GM13976 (cell line): ENCODE measurements at places on chromosomes 7 and 10.

DNA sequence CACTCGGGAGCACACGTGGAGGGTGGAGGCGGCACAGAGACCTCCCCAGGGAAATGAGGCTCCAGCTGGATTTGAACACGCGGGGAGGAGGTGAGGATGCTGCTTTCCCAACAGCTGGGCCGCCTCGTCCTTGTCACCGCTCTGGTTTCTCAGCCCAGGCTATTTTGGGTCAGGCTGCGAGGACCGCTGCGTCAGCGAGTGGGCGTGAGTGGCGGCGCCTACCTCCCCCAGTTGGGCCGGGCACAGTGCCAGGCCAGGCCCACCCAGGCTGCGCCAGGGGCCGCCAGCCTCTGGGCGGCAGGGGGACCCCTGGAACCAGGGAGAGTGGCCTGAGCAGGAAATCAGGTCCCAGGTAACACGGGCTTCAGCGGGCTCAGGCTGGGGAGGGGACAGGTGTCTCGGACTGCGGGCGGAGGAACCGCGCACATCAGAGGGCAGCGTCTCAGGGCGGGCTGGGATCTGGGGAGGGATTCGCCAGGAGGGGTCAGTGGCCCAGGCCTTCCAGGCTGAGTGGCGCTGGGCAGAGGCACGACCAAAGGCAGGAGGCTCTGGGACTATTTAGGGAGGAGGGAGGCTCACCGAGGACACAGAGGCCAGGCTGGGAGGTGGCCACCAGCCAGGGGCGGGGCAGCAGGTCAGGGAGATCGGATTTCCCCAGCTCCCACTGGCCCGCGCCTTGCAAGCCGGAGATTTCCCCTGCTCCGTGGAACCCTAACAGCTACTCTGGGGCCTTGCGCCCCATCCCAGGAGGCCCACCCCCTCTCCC, 125.2 kb upstream of the RET start:
- no peak for DNase-seq

DNA sequence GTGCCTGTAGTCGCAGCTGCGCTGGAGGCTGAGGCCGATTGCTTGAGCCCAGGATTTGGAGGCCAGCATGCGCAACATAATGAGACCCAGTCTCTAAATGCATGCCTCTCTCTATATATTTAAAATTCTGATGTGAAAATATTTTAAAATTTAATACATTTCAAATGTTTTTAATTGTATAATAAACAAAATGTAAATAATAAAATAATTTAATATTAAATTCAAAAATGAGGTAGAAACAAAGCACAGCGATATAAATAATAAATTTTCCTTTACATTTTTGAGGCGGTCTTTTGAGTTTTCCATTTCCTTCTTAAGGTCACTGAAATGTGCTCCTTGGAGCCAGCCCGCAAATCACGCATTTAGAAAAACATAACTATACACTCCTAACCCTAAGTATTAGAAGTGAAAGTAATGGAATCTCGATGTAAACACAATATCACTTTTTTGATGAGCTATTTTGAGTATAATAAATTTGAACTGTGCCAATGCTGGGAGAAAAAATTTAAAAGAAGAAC, 523 bp upstream of the CDK1 start:
- DNase-seq = no peak

DNA sequence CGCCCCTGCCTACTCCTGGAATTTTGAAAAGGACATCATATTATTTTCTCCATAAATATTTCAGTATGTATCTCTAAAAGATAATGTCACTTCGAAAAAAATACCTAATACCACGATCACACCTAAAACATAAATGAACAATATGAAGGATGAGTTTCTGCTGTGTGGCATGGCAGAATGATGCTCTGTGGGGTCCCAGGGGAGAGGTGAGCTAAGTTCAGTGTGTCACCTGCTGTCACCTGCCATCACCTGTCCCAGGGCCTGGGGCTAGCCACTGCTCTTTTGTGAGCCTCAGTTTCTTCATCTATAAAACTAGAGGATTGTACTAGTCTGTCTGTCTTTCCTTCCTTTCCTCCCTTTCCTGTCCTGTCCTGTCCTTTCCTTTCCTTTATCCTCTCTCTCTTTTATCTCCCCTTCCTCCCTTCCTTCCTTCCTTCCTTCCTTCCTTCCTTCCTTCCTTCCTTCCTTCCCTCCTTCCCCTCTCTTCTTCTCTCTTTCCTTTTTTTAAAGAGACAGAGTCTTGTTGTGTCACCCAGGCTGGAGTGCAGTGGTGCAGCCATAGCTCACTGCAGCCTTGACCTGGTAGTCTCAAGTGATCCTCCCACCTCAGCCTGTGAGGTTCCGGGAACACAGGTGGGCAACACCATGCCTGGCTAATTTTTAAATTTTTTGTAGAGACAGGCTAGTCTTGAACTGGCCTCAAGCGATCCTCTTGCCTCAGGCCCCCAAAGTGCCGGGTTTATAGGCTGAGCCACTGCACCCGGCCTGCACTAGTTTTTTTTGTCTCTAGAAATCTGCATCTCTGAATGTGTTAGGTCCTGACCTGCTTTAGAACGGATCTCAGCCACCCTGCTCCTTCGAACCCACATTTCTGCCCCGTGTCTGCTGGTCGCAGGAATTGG, 43.1 kb downstream of the CUX1 start:
- DNase-seq = no peak

- DNase-seq = no peak
Measured at GRCh38 chr10:8174762-8175161, 120.3 kb downstream of the GATA3 start.

GRCh38 chr10:93458821-93459257, 23.3 kb downstream of the MYOF start:
- DNase-seq = no peak

DNA sequence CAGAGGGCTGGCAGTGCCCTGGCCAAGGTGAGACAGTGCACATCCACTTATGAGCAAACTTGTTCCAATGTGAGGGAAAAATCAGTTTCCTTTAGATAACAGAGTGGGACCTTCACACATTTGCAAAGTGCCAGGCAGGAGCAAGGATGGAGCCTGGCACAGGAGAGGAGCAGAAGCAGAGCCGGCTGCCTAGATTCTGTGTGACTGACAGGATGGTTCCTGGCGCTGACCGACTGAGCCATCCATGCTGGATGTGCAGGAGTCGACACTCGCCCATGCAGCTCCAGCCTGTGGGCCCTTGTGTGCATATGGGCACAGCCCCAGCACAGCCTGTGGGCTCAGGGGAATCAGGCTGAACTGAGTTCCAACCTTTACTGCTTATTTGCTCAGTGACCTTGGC, 346.5 kb downstream of the GRID1 start:
- DNase-seq = no peak

- DNase-seq = no peak
Measured at GRCh38 chr10:44853148-44853734, 57.9 kb upstream of the TMEM72 start.

- DNase-seq = no peak
Measured at GRCh38 chr7:22346383-22347107, 10.4 kb downstream of the RAPGEF5 start.

GRCh38 chr7:128177768-128178550, 63.1 kb upstream of the LEP start:
- DNase-seq = no peak

- no peak for DNase-seq
Measured at GRCh38 chr10:120490288-120490687, 33.3 kb downstream of the PLPP4 start.

DNA sequence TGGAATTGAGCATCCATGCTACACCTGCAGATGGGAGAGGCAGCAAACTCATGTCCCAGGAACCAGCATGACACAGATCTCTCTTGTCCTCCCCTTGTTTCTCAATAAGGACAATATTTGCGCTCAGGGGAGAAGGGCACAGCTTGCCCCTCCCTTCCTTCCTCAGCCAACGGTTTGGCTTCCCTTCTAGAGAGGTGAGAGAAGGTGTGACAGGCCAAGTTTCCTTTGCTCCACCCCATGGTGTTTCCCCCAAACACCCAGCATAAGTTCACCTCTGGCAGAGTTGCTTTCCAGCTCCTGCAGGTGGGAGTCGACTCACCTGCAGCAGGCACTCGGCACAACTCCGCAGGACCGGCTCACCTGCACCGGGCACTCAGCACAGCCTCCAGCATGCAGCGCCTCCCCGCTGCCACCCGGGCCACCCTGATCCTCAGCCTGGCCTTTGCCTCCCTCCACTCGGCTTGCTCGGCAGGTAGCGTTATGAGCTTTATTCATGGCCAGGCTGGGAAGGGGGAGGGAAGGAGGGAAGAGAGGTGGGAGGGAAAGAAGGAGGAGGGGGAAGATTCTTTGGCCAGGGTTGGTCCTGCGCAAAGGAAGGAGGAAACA, at the start of the genes ATP6V0A4 and TMEM213:
Gene ATP6V0A4 (minus strand): TSS at position 482 of the 606 bp plus-strand sequence. CDS start 26,949 bp downstream, outside the sequence.
Gene TMEM213 (plus strand): TSS at position 280 of the 606 bp plus-strand sequence. CDS start 111 bp downstream, at position 391.
- DNase-seq = no peak

DNA sequence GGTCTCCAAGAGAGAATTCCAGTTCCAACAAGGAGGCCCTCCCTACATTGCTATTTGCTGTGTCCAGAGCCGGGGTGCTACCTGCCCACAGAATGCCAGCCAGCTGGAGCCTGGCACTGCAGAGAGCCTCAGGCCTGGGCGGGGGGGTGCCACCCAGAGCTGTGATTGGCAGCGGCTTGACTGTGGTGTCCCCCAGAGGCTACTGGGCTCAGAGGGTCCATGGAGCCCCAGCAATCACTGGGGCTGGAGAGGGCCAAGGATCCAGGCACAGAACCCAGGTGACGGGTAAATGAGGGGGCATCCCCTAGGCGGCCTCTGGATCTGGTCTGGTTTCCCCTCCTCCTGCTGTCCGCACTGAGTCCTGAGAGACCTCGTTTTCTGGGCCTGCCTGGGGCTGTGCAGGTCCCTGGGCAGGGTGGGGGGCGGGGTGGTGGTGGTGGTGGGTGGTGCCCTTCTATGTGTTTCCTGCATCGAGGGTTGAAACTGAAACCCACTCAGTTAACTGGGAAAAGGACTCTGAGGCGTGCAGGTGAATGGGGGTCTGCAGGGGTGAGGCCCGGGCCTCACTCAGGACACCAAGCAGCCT, 12.6 kb downstream of the DPYSL4 start:
- DNase-seq = no peak

DNA sequence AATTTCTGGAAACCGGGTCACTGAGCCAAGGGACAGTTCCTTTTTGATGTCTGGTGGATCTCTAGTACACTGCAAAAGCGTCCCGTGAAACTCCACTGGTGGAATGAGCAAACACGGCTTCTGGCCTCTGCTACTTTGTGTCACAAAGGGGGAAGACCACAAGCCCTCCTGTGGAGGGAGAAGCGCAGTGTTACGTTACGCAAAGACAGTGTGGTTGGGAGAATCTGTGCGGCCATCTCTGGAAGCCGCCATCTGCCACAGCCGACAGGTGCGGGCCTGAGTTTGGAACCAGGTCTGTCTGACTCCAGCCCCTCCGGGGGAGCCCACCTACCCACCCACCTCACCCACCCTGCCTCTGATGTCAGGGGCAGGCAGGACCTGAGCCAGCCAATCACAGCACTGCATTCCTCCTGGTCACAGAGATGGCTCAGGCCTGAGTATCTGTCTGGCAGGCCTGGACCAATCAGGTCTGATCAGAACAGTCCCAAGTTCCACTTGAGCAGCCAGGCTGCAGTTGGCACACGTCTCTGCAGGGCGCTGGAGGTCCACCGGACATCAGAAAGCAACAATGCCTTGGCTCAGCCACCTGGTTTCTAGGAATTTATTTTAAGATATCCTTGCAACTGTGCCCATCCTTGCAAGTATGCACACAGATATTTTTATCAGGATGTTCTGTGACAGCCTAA, 3.0 kb upstream of the CYP2W1 start:
- no peak for DNase-seq

GRCh38 chr10:67971311-67971710, 86.9 kb downstream of the SIRT1 start:
- no peak for DNase-seq

- DNase-seq = no peak
Measured at GRCh38 chr10:111989136-111989911, 194.2 kb downstream of the GPAM start.

- no peak for DNase-seq
Measured at GRCh38 chr10:130000918-130001317, 36.8 kb upstream of the EBF3 start.

- no peak for DNase-seq
Measured at GRCh38 chr7:99617192-99617781, 541 bp downstream of the ZSCAN25 start.

- DNase-seq = no peak
Measured at GRCh38 chr7:98788966-98789365, 80.8 kb downstream of the TMEM130 start.
